ENCODE measurements at places on chromosomes 1 and 21.

- DNase-seq, result no peak
Measured at GRCh38 chr1:71641903-71642302, 561.1 kb upstream of the ZRANB2 start.

DNA sequence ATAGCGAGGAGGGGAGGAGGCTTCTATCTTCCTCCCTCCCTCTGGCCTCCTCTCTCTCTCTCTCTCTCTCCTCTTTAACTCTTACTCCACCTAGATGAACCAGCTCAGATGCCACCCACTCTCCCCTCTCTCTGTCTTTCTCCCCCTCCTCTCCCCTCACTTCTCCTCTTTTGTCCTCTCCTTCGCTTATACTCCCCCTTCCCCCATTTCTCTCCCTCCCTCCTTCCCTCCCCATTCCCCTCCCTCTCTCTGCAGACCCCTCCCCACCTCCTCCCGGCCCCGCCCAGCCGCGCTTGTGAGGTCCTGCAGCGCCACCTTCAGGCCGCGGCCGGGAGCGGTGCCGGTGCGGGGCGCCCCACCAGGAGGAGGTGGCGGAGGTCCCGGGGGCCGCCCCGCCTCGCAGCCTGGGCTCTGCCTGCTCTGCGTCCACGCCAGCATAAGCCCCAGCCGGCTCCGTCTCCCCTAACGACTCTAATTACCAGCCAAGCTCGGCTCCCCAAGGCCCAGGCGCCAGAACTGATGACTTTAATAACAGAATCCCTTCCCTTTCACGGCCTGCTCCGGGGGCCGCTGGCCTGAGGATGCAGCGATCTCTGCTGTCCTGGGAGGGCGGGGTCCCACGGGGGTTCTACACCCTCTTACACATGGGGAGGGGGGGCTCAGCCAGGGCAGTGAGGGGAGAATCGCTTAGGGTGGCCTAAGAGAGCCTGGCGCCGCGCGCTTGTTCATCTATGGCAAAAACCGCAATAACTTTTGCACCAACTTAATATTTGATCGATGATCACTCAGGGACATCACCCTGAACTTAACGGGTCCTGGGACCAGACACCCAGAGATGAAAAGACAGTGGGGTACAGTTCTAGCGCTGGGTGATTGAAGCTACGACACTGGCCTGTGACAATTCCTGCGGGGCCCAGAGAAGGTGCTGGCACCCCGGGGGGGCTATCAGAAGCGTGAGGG is 637.3 kb downstream of the MATN1 start:
- peak; percentile 59 for DNase-seq

GRCh38 chr1:203150511-203151297 is 23.2 kb downstream of the ADORA1 start:
- no peak for DNase-seq

GRCh38 chr1:53467391-53467790 is 8.2 kb downstream of the DMRTB1 start:
- DNase-seq, result no peak

- no peak for DNase-seq
Measured at GRCh38 chr1:62280960-62281465, 38.2 kb downstream of the KANK4 start.

- DNase-seq, result no peak
Measured at GRCh38 chr1:89881415-89882058, 60.7 kb downstream of the LRRC8D start.

DNA sequence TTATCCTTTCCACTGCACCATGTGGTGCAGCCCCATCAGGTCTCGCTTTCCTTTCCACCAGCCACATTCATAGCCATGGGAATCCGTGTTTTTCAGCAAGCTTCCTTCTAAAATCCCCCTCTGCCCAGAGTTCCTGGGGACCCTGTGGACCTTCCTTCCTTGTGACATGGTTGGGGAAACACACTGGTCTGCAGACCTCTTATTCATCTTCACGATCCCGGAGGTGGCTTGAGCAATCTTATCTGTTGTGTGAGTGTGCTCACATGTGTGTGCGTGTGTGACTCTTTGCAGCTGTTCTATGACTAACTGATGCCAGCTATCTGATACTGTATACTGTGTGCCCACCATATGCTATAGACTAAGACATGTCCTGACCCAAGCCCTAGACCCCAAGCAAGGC is 15.6 kb upstream of the IL10 start:
- no peak for DNase-seq

GRCh38 chr1:180785291-180785690 is 127.4 kb upstream of the KIAA1614 start:
- no peak for DNase-seq

DNA sequence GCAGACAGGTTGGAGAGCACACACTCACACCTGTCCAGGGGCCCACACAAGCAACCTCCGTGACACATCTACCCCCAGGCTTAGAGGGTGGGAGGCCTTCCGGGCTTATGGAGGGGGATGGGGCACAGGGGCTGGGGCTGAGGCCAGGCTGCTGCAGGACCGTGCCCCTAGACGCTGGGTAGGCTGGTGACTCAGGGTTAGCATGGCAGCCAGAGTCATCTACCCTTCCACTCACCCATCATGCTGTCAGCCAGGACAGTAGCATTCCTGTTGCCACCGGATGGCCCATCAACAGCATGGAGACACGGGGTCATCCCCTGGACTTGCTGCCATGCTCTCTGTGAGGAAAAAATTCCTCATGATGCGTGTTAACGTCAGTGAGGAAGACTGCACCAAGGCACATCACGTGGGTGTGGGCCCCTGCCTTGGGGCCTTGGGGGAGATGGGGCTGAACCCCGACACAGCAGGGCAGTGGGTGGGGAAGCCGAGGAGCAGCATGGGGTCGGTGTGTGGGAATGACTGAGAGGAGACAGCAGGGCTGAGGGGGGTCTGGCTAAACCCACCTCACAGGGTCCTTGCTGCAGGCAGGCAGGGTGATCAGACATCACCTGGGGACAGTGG is 52.8 kb downstream of the WNT9A start:
- DNase-seq, result peak; percentile 26

- DNase-seq, result no peak
Measured at GRCh38 chr1:204524986-204525385, 8.8 kb downstream of the MDM4 start.

DNA sequence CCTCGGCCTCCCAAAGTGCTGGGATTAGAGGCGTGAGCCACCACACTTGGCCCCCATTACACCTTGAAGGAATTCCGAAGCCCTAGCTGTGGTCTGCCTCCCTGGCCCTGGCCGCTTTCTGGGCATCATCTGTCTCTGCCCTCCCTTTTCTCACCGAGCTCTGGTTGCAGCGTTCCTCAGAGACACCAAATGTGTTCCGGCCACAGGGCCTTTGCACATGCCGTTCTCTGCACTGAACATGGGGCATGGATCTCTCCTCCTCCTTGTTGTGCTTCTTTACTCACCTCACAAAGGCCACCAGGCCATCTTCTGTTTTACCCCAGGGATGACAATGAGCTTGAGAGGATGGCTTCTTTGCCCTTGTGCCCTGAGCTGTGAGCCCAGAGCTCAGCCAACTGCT is 39.3 kb downstream of the CA6 start:
- DNase-seq, result no peak

- no peak for DNase-seq
Measured at GRCh38 chr1:222899471-222899870, 84.6 kb downstream of the DISP1 start.

GRCh38 chr1:227728892-227729143 is 6.3 kb downstream of the JMJD4 start:
- DNase-seq, result no peak

DNA sequence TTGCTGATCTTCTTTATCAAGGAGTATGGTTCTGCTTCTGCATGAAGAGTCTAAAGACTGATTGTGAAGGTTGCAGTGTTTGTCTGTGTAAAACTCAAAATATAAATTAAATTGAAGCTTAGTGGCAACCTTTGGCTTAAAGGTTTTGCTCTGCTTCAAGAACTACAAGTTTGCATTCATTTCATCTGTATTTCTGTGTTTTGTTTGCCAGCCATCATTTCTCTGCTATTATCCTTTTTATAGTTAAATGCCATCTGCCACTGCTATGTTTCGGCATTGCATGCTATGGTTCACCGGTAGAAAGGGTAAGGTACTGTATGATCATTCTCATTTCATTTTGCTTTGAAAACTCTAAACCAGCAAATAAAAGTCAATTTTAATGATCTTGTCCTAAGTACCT is 52.9 kb downstream of the OSBPL9 start:
- no peak for DNase-seq

DNA sequence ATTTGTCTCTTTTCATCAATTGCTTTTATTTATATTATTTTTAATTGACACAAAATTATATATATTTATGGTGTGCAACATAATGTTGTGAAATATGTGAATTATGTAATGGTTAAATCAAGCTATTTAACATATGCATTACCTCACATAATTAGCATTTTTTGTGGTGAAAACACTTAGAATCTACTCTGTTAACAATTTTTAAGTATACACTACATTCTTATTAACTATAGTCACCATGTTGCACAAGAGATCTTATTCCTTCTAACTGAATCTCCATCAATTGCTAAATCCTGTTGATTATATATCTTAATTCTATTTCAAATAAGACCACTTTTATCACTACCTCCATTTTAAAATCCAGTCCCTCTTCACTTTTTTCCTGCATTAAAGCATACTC is 42.5 kb downstream of the PLPPR5 start:
- no peak for DNase-seq

- no peak for DNase-seq
Measured at GRCh38 chr1:180255536-180256340, 25.7 kb downstream of the LHX4 start.

GRCh38 chr21:26236281-26236680 is 65.7 kb upstream of the APP start:
- no peak for DNase-seq

DNA sequence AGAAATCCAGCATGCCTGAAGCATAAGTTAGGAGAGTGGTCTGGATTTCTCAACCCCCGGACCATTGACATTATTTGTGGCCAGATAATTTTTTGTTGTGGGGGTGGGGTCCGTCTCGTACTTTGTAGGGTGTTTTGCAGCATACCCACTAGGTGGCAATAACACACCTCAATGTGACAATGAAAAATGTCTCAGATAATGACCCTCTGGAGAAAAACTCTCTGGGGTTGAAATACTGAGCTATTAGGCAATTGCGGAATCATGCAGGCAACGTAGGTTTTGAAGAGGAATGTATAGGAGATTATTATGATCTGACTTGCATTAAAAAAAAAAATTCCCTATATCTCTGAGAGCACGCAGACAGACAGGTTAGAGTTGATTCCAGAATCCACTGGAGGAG is 25.3 kb upstream of the RRP15 start:
- no peak for DNase-seq

- DNase-seq, result no peak
Measured at GRCh38 chr1:67647814-67648358, 37.1 kb upstream of the GADD45A start.

- DNase-seq, result peak; percentile 53
Measured at GRCh38 chr1:210250665-210250997, 18.0 kb downstream of the SERTAD4 start.

DNA sequence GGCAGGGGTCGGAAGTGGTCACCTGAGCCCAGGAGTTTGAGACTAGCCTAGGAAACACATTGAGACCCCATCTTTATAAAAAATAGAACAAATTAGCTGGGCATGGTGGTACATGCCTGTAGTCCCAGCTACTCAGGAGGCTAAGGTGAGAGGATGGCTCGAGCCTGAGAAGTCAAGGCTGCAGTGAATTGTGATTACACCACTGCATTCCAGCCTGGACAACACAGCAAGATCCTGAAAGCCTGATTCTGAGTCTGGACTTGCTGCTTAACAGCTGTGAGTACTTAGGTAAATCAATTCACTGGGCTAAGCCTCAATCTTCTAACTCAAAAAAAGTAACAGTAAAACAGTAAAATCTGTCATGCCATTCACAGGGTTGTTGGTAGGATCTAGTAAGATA is 4.9 kb downstream of the TRAPPC3 start:
- DNase-seq, result no peak

- DNase-seq, result no peak
Measured at GRCh38 chr1:111615870-111616715, 3.5 kb upstream of the RAP1A start.

GRCh38 chr1:201517631-201518030 is 10.7 kb upstream of the CSRP1 start:
- DNase-seq, result peak; percentile 59

- DNase-seq, result no peak
Measured at GRCh38 chr1:40306296-40306695, 10.8 kb downstream of the COL9A2 start.

GRCh38 chr1:169526120-169526832 is 40.5 kb upstream of the SLC19A2 start:
- no peak for DNase-seq

- no peak for DNase-seq
Measured at GRCh38 chr1:155455588-155456195, 106.9 kb downstream of the ASH1L start.

GRCh38 chr1:226215239-226215638 is 8.2 kb upstream of the MIXL1 start:
- no peak for DNase-seq

DNA sequence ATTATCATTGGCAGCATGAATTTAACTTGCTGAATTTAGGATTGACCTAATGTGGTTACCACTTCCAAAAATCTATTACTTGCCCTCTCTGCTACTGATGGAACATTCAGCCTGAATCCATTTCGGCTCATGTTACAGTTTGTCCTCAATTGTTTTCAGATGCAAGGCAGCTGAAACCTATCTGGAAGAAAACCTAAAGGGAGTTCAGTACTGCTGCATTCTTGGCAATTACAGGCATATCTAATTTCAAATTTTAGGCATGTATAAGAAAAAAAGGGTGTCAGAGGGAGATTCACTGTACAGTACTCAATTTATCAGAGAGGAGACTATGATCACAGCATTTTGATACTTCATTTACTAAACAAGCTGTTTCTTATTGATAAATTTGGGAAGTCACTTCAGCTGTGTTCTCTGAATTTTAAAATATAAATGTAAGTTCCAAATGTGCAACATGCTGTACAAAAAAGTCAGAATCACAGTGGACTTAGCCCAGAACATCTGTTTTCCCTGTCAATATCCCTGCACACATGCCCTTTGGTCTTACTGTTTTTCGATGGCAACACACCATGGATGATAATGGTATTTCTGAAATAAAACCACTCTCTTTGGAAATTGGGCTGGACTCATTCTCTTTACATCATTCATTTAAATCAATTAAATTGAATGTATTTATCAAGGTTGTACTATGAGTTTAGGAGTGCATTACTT is 651.6 kb upstream of the ADGRL4 start:
- DNase-seq, result no peak

GRCh38 chr1:206946261-206946660 is at the start of gene PIGR:
TSS of gene PIGR (minus strand) at chr1:206946466. CDS start at chr1:206940531, 5,935 bp downstream.
- DNase-seq, result peak; percentile 91
